ENCODE measurements at places on chromosomes 11 and 22.

GRCh38 chr11:87659807-87660206, 515.4 kb downstream of the RAB38 start:
- no peak for DNase-seq
- no peaks in the 10 kb centered on the region for H3K4me1 ChIP-seq
- no peaks in the 10 kb centered on the region for H3K36me3 ChIP-seq
- no peak overlapping the region for H3K4me3 ChIP-seq
- no peak overlapping the region for H3K27ac ChIP-seq

GRCh38 chr11:120013325-120014250, 124.3 kb downstream of the TRIM29 start:
- DNase-seq: peak; percentile 73
- no peaks in the 10 kb centered on the region for H3K27me3 ChIP-seq
- peaks cover 8% of the 10 kb centered on the region for H3K4me1 ChIP-seq

DNA sequence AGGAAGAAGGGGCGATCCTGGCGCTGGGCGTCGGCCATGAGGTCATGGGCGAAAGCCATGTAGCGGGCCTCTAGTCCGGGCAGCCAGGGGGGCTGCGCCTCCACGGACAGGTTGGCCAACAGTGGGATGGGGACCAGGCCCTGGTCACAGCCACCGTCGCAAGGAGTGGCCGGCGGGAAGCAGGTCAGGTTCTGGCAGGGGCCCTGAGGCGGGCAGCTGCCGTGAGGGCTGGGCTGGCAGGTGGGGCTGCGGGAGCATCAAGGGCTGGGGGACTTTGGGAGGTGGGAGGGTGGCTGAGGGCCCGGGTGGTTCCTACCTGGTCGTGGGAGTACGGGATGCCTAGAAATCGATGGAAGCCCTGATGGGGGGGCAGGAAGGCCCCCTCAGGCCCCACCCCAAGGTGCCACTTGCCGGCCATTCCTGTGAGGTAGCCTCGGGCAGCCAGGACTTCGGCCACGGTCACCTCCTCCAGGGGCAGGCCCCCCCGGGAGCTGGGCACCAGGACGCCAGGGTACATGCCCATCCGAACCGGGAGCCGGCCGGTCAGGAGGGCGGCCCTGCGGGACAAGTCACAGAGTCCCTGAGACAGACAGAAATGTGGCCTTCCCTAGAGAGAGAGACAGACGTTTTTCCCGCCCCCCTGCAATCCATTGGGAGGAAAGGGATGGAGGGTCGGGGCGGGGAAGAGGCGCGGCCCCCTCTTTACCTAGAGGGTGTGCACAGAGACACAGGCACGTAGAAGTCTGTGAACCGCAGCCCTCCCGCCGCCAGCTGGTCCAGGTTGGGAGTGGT, 906 bp downstream of the ARSA start:
- peak overlapping the region; percentile 98 for H3K4me3 ChIP-seq
- H3K4me1 ChIP-seq: peaks cover 7% of the 10 kb centered on the region
- H3K27ac ChIP-seq: no peak overlapping the region
- no peaks in the 10 kb centered on the region for H3K27me3 ChIP-seq
- H3K36me3 ChIP-seq: no peaks in the 10 kb centered on the region

DNA sequence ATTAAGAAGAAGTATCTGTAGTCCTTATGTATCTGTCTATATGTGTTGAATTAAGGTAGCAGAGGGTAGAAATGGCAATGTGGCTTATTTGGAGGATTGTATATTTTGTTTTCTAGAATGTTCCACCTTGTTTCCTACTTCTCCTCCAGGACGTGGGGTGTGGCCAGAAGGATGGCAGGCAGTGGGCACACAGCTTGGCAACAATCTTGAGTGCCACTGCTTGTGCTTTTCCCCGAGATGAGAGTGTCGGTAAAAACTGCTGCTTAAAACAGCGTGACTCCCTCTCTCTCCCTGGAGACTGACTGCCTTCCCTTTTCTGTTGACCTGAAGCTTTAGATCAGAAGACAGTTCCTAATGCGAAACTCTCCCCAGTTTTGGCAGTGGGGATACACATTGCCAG, 61.2 kb downstream of the FAT3 start:
- no peaks in the 10 kb centered on the region for H3K36me3 ChIP-seq
- H3K4me3 ChIP-seq: no peak overlapping the region
- no peak for DNase-seq
- H3K27ac ChIP-seq: no peak overlapping the region

GRCh38 chr11:11514246-11514645, 107.6 kb downstream of the GALNT18 start:
- DNase-seq: no peak
- H3K36me3 ChIP-seq: no peaks in the 10 kb centered on the region
- H3K27me3 ChIP-seq: no peaks in the 10 kb centered on the region
- no peak overlapping the region for H3K4me3 ChIP-seq
- no peak overlapping the region for H3K27ac ChIP-seq
- H3K4me1 ChIP-seq: peaks cover 6% of the 10 kb centered on the region

DNA sequence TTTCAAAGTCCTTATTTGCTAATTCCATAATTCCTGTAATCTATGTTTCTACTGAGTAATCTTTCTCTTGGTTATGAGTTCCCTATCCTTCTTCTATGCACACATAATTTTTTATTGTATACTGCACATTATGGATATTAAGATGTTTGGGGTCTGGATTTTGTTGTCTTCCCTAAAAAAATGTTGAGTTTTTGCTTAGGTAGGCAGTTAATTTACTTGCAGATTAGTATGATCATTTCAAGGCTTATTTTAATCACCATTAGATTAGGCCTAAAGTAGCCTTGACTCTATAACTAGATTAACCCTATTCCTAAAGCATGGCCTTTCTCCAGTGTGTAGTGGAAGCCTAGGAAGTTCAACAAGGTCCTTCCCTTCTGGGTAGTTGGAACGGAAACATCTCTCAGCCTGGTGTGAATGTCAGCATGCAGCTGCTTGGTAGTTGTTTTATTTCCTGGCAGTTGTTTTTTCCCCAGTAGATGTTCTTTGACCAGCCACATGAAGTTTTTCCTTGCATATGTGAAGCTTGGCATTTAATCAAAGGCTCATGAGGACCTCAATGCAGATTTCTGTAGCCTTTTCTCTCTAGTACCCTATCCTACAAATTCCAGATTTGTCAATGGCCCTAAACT, 419.3 kb upstream of the NARS2 start:
- no peak overlapping the region for H3K4me3 ChIP-seq
- H3K4me1 ChIP-seq: peaks cover 15% of the 10 kb centered on the region
- H3K27ac ChIP-seq: no peak overlapping the region
- H3K27me3 ChIP-seq: peaks cover 5% of the 10 kb centered on the region
- H3K36me3 ChIP-seq: no peaks in the 10 kb centered on the region

DNA sequence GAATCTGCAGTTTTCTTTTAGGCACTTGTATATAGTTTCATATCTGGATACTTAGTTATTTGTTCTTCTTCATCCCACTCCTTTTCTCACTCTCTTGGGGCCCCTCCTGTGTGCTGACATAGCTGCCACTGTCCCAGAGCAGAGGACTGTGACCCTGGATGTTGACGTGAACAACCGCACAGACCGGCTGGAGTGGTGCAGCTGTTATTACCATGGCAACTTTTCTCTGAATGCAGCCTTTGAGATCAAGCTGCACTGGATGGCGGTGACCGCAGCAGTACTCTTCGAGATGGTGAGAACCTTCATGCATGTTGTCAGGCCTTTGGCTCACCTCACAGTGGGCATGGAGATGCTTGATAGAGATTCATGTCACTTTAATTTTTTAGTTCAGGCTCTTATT, 50.9 kb upstream of the YWHAH start:
- H3K27me3 ChIP-seq: no peaks in the 10 kb centered on the region
- DNase-seq: peak; percentile 28
- H3K36me3 ChIP-seq: peaks cover 4% of the 10 kb centered on the region
- H3K4me1 ChIP-seq: peaks cover 8% of the 10 kb centered on the region
- H3K27ac ChIP-seq: no peak overlapping the region

GRCh38 chr11:72413914-72414628, 20.3 kb downstream of the CLPB start:
- H3K27ac ChIP-seq: no peak overlapping the region
- H3K27me3 ChIP-seq: no peaks in the 10 kb centered on the region
- H3K4me1 ChIP-seq: no peaks in the 10 kb centered on the region
- DNase-seq: peak; percentile 86
